ENCODE measurements at places on chromosomes 5 and 9.

DNA sequence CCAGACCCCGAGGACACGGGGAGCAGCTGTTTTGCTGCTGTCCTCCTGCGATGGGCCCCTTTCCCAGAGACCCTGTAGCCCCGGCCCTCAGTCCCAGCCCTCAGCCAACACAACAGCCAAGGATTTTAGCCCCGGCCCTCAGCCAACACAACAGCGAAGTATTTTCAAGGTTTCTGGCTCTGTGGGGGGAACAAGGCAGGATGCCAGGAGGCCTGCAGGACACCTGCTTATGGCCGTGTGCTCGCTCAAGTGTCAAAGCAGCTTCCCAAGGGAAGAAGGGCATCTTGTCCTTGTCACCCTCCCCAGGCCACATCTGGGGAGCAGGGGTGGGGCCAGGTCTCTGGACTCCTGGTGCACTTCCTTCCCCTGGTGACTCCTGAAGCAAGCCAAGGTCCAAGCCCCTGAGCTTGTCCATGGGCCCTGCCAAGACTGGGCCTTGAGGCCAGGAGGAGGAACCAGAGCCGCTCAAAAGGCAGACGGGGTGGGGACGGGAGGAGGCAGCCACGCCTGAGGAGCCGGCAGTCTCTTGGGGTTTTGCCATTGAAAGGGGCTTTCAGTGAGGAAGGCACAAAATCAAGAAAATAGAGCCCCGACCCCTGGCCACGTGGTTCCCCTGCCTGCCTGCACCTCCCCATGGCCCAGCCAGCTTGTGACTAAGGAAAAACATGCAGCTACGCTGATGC, 10.8 kb downstream of the KCNT1 start:
- no peak for DNase-seq

DNA sequence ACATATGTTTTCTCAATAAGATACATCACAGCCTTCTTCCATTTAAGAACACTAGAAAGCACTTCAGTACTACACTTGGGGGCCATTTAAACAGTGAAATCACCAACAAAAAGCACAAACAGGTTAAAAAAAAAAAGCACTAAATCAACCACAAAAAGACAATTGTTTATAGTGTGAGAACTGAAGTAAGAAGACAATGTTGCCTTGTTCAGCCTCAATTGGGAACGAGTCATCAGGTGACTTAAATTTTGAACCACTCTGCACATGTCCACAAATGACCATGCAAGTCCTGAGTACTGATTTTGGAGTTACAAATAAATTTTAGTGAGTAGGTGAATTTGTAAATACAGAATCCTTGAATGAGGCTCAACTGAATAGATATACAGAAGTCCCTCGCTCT, 37.2 kb upstream of the HNRNPA0 start:
- DNase-seq: no peak

GRCh38 chr9:4095484-4095883, 204.4 kb downstream of the GLIS3 start:
- peak; percentile 4 for DNase-seq

- no peak for DNase-seq
Observed at GRCh38 chr5:149796836-149797235, 66.7 kb downstream of the PPARGC1B start.

DNA sequence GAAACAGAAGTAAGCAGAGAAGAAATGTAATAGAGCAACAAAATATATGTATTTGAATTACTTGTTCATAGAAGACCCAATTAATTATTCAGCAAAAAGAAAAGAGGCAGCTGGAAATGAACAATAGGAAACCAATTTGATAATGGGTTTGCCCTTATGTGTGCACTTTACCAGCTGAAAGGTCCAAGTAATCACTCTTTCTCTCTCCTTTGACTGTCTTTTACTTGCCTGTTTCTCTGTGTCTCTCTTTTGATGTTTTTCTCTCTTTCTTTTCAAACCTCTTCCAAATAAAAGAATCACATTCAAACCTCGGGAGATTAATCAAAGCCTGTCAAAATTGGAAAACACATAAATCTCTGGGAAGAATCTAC, 51.5 kb downstream of the CTNND2 start:
- DNase-seq: no peak

DNA sequence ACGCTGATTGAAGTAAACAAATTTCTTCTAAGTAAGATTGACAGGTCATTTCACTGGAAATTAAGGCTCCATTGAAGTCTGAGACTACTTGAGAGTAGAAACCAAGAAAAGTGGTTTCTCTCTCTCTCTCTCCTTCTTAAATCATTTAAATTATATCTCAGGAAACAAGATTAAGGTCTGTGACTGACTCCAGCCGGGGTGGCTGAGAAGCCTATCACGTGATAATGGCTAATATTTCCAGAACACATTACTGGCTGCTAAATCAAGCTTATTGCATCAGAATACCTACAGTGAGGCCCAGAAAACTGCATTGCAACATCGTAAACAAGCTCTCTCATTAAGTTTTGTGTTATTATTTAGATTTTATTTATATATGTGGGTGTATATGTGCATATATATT, 88.4 kb downstream of the PTCD2 start:
- no peak for DNase-seq

DNA sequence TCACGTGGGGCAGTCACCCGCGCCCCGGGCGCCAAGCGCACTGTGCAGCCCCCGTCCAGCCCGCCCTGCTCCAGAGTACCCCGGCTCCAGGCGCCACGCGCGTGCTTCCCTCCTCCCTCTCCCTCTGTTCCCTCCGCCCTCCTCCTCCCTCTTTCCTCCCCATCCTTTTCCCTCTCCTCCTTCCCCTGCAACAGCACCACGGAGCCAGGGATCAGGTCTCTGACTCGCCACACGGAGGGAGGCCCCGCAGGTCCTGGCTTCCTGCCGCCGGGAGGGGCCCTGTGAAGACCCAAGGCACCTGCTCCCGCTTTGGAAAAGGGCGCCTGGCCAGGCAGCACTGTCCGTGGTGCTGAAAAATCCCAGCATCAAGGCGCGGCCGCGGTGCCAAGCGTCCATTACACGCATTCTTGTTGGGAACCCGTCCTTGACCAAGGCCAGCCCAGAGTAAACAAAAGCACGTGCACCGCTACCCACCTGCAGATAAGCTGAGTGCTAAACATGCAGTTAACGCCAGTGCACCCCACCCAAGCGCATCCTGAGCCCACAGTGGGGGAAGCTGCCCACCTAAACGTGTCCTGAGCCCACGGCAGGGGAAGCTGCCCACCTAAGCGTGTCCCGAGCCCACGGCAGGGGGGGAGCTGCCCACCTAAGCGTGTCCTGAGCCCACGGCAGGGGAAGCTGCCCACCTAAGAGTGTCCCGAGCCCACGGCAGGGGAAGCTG, 21.7 kb downstream of the SLC6A18 start:
- no peak for DNase-seq

- no peak for DNase-seq
Observed at GRCh38 chr9:93148721-93149120, 14.7 kb upstream of the NINJ1 start.

DNA sequence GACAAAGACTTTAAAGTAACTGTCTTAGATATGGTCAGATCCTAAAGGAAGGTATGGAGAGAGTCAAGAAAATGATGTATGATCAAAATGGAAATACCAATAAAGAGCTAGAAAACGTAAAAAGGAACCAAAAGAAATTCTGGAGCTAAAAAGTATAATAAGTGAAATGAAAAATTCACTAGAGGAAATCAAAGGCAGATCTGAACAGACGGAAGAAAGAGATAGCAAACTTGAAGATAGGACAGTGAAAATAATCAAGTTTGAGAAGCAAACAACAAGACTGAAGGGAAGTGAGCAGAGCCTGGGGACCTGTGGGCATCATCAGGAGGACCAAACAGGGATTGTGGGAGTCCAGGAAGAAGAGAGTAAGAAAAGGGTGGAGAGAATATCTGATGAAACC, 115.4 kb downstream of the EHMT1 start:
- DNase-seq: no peak

DNA sequence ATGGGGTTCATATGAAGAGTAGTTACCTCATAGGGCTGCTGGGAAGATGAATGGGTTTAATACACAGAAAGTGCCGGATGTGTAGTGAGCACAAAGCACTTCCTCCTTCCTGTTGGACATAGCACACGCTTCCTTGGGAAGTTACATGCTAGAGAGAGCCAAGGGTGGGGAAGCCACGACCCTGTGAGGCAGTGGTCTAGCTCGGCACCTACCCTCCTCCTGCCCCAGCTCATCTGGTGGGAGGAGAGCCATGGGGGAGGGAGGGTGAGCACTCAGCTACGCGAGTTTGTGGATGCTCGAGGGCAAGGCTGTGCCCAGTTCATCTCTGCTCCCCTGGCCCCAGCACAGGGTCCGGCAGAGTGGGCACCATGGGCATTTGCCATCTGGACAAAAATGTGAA, 43.6 kb upstream of the NEK6 start:
- no peak for DNase-seq

- no peak for DNase-seq
Observed at GRCh38 chr5:134906811-134907210, 1.9 kb downstream of the PCBD2 start.

DNA sequence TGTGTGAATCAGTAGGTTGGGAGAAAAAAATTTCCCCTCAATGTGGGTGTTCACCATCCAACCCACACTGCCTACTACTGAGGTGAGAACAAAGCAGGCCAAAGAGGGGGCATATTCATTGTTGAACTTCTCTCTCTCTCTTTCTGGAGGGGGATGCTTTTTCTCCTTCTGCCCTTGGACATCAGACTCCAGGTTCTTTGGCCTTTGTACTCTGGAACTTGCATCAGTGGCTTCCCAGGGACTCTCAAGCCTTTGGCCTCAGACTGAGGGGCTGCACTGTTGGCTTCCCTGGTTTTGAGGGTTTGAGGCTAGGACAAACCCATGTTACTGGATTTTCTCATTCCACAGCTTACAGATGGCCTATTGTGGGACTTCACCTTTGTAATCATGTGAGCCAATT, 417.2 kb downstream of the ELAVL2 start:
- no peak for DNase-seq

- no peak for DNase-seq
Observed at GRCh38 chr9:138065287-138065686, 187.7 kb downstream of the CACNA1B start.

DNA sequence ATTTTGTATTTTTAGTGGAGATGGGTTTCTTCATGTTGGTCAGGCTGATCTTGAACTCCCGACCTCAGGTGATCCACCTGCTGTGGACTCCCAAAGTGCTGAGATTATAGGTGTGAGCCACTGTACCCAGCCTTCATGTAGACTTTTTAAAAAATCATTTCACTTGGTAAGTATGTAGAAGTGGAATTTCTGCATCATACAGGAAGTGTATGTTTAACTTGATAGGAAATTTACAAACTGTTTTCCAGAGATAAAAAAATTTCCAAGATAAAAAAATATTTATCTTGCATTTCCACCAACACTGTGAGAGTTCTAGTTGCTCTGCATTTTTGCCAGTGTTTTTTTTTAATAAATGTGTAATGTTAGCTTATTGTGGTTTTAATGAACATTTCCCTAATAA, 155.8 kb downstream of the ZNF608 start:
- no peak for DNase-seq

- no peak for DNase-seq
Observed at GRCh38 chr9:134284273-134284672, 42.0 kb upstream of the RXRA start.

- no peak for DNase-seq
Observed at GRCh38 chr5:151497391-151498002, 50.1 kb downstream of the SLC36A1 start.

DNA sequence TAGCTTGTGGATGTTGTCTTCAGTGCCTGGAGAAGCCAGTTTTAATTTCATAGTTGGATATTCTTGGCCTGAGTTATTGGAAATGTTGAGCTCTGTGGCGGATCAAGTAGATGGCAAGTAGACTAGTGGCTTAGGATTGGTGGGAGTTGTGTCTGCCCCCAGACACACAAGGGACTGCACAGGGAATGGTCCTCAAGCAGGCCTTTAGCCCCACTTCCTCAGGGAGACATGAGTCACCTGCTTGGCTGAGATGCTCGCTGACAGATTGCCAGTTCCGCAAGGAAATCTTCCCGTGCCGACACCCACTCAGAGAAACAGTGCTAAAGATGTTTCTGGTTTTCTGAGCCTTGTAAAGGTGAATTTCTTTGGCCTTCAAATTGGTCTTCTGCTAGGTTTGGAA, 18.8 kb upstream of the CATSPER3 start:
- no peak for DNase-seq

DNA sequence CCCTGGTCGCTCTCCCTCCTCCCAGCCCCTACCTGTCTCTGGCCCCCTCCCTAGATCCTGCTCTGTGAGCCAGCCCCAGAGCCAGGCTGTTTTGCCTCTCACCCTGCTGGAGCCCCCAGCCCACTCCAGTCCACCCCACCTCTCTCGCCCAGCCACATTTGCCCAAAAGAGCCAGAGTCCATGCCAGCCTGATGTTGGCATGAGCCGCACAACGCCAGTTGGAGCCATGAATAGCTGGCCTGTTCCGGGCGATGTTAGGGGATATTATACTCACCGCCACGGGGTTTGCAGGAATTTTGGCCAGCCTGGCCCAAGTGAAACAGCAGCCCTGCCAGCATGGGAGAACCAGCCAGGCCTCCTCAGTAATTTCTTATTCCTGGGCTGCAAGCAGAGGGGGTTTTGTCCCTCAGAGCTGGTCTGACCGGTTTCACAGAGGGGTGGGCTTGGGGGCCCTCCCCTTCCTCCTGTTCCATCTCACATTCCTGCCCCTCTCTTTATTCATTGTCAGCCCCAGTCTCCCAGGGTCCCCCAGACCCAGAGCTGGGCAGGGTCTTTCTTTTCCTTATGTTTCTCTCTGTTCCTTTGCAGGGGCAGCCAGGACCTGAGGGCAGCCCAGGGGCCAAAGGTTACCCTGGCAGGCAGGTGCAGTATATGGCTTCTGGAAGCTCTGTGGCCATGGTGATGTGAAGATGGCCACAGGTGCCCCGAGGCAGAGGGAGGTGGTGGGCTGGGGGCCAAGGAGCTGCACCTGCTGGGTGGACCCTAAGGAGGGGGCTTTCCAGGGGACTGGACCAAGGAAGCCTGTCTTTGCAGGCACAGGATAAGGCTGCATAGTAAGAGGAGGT, 50.1 kb downstream of the COL27A1 start:
- no peak for DNase-seq

DNA sequence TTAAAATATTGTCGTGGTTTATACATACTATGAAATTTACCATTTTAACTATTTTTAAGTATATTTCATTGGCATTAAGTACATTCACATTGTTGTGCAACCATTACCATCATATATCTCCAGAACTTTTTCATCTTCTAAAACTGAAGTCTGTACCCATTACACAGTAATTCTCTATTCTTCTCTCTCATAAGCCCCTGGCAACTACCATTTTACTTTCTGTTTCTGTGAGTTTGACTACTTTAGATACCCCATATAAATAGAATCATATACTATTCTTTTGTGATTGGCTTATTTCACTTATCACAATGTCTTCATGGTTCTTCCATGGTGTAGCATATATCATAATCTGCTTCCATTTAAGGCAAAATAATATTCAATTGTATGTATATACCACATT, 30.3 kb downstream of the NDUFS4 start:
- no peak for DNase-seq

GRCh38 chr5:52693280-52693679, 94.4 kb upstream of the ITGA1 start:
- no peak for DNase-seq

GRCh38 chr9:84343111-84343521, 2.6 kb upstream of the SLC28A3 start:
- no peak for DNase-seq

All from NCI-H510A treated with DMSO at 0.1 percent for 48 hours (cell line).